Left lung (tissue), 14 donors: ENCODE measurements at places on chromosomes 11 and 22. TPM values are rescaled to one million over a fixed set of nuclear protein-coding genes. Genes with fewer than 3 reads are reported as not detected.

DNA sequence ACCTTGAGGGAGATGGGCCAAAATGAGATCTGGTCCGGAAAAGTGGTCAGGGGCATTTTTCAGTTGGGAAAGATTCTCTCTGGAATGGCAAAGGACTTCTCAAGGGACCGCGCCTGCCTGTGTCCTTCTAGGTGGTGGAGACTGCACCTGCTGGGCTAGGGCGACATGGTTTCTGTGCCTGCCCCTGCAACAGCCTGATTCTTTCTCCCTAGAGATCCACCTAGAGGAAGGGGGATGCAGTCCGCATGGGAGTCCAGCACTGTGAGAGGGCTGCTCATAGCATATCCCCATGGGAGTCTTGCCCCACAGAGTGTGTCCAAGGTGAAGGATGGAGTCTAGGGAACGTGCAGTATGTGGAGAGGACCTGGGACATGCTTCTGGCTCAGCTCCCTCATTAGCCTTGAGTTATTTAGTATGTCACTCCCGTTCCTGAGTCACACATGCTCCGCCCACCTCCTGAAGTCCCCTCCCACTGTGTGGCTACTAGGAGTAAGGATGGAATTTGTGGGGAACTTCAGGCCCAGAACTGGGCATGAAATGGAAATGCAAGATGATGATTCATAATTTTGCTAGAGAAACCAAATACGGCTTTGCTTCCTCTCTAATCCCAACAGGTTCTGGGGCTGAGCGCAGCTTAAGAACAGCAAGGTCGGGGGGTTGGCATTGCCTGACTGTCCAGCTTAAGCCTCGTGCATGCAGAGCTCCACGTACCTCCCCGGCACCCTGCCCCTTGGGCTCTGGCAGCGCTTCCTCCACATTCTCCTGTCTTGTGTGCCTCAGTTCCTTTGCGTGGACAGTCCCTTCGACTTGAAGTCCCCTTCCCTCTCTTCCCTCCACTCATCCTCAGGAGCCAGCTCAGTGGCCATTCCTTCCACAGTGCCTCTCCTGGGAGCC lies 35.0 kb downstream of the GRIK4 start:
- H3K4me1 ChIP-seq: peaks cover 6% of the 10 kb centered on the region
- H3K27me3 ChIP-seq: no peaks in the 10 kb centered on the region
- no peak for DNase-seq
- H3K27ac ChIP-seq: peak overlapping the region; percentile 26
- no peak overlapping the region for H3K4me3 ChIP-seq

DNA sequence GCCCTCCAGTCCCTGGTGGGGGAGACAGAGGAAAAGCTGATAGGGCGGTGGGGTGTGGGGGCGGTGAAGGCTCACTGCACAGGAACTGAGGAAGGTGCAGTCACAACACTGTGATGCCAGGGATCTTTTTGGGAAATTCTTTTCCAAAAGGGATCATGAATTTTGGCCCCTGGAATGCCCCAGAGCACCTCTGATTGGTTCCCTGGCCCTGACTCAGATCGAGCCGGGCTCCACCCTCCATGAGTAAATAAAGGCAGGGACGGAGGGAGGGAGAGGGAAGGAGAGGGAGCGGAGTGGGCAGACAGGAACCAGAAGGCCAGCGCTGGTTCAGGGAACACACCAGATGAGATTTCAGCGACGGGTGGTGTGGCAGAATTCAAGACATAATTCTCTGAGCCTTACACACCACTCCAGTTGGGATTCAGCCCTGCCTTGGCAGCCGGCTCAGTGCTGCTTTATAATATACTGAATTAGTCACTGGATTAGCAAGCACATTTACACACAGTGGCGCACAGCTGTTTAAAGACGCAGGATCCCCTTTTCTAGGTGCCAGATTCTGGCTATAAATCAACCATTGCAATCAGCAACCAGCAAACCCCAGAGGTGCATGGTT lies 80.3 kb downstream of the ETS1 start:
- H3K4me3 ChIP-seq: peak overlapping the region; percentile 2
- DNase-seq: peak; percentile 81
- no peaks in the 10 kb centered on the region for H3K27me3 ChIP-seq
- H3K27ac ChIP-seq: peak overlapping the region; percentile 83

GRCh38 chr11:10476342-10476741 lies 21.3 kb downstream of the AMPD3 start:
- no peaks in the 10 kb centered on the region for H3K27me3 ChIP-seq
- no peaks in the 10 kb centered on the region for H3K4me1 ChIP-seq
- H3K27ac ChIP-seq: peak overlapping the region; percentile 40
- H3K4me3 ChIP-seq: no peak overlapping the region
- DNase-seq: no peak

DNA sequence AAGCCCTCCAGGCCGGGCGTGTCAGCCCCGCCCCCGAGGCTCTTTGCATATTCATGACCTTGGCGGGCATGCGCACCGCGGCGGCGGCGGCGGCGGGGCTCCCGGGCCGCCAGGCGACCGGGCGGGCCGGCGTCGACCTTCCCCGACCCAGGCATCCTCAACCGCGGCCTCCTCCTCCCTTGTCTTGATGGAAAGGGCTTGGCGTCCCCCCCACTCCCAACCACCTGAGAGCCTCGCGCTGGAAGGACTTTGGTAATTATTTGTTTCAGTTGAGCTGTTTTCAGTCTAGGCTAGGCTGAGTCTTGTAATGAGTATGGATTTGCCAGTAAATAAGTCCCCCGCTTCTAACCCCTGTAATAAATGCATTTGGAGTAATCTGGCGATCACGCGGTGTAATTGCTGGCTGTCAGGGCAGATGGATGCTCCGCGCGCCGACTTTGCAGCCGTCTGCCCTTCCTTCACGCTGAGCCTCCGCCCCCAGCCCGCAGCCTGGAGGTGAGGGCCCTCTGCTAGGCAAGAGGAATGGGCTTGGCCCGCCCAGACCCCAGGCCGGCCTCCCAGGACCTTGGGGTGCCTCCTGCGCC lies 25.2 kb downstream of the FLRT1 start:
- DNase-seq: peak; percentile 39
- H3K27ac ChIP-seq: no peak overlapping the region
- H3K27me3 ChIP-seq: peaks cover 46% of the 10 kb centered on the region
- H3K4me3 ChIP-seq: peak overlapping the region; percentile 10
- H3K36me3 ChIP-seq: no peaks in the 10 kb centered on the region

- no peak overlapping the region for H3K27ac ChIP-seq
- peaks cover 4% of the 10 kb centered on the region for H3K36me3 ChIP-seq
- no peak for DNase-seq
- H3K27me3 ChIP-seq: no peaks in the 10 kb centered on the region
Observed at GRCh38 chr11:125627236-125627910, 2.4 kb downstream of the CHEK1 start.

- no peak overlapping the region for H3K27ac ChIP-seq
- H3K27me3 ChIP-seq: no peaks in the 10 kb centered on the region
- no peak for DNase-seq
- no peak overlapping the region for H3K4me3 ChIP-seq
- H3K4me1 ChIP-seq: no peaks in the 10 kb centered on the region
- H3K36me3 ChIP-seq: no peaks in the 10 kb centered on the region
Observed at GRCh38 chr11:28400331-28401100, 292.3 kb downstream of the METTL15 start.

DNA sequence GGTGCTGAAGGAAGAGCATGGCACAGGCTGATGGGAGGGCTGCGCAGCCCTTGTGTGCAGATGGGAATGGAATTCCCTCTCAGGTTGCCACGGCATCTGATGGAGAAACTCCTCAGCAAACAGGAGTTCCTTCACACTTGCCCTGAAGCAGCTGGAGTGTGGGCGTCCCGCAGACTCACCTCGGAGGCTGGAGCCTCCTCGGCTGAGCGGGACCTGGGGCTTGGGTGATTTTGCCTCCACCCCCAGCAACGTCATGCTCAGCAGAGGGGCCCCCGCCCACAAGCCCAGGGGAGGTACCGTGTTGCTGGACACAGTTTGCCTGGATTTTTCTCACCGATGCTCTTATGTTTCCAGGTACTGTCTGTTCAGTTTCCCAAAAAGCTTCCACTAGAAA lies 63.4 kb downstream of the MYO7A start:
- no peak for DNase-seq
- no peaks in the 10 kb centered on the region for H3K36me3 ChIP-seq
- peaks cover 5% of the 10 kb centered on the region for H3K27me3 ChIP-seq

DNA sequence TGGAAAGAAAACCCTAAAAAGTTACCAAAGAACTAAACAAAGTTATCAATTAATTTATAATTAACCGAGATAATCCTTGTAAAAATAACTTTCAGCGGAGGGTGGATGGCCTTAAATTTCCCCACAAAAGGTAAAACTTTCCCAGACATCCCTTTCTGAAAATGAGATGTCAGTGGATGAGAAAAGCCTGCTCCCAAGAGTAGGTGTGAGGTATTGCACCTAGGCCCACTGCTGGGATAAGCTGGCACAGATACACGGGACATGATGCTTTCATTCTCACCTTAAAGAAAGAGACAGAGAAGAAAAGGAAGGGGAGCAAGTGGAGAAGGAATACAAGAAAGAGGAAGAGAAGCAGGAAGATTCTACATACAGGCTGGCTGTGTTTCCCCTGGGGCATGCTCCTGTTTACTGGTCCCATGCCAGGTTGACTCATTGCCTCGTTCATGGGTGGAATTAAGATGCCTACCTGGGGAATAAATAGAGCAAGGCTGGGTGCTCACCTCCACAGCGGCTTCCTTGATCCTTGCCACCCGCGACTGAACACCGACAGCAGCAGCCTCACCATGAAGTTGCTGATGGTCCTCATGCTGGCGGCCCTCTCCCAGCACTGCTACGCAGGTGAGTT lies at the start of gene SCGB2A2:
SCGB2A2 (plus strand) TSS at position 505 of the 625 bp plus-strand sequence; CDS start at position 564, 59 bp downstream.
- H3K27me3 ChIP-seq: no peaks in the 10 kb centered on the region
- H3K36me3 ChIP-seq: no peaks in the 10 kb centered on the region
- DNase-seq: no peak

- H3K4me3 ChIP-seq: no peak overlapping the region
- no peaks in the 10 kb centered on the region for H3K27me3 ChIP-seq
- H3K4me1 ChIP-seq: peaks cover 7% of the 10 kb centered on the region
- H3K36me3 ChIP-seq: no peaks in the 10 kb centered on the region
- DNase-seq: peak; percentile 34
Observed at GRCh38 chr11:405323-405953, 9.4 kb downstream of the SIGIRR start.

- H3K27me3 ChIP-seq: no peaks in the 10 kb centered on the region
- no peak for DNase-seq
- no peaks in the 10 kb centered on the region for H3K4me1 ChIP-seq
- H3K4me3 ChIP-seq: no peak overlapping the region
- no peaks in the 10 kb centered on the region for H3K36me3 ChIP-seq
- no peak overlapping the region for H3K27ac ChIP-seq
Observed at GRCh38 chr11:31960126-31960525, 130.7 kb upstream of the RCN1 start.

- peaks cover 61% of the 10 kb centered on the region for H3K27me3 ChIP-seq
- no peak for DNase-seq
- no peaks in the 10 kb centered on the region for H3K36me3 ChIP-seq
- no peak overlapping the region for H3K4me3 ChIP-seq
- no peak overlapping the region for H3K27ac ChIP-seq
- peaks cover 10% of the 10 kb centered on the region for H3K4me1 ChIP-seq
Observed at GRCh38 chr22:36818010-36818642, 1.3 kb upstream of the PVALB start.

DNA sequence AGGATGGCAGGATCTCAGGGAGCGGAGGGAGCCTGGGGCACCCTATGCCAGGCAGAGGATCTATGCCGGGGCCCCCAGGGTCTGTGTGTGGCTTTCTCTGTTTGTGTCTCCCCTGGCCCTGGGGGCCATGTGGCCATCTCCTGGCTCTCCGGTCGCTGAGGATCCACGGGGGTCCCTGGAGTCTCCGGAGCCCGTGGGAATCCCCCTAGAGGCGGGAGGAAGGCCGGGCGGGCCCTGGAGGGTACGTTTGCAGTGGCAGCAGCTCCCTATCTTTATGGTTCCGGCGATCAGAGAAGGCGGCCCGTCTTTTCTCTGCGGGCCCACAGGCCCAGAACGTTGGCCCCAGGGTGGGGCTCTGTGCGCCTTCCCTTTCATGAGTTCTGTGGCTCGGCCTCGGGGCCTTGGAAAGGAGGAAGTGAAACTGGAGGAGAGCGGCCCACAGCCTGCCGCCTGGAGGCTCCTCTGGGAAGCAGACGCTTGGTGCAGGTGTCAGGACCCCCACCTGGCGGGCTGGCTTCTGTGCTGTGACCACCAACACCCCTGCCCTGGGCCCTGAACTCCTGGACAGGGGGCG lies 82.1 kb downstream of the KCNQ1 start:
- no peak overlapping the region for H3K27ac ChIP-seq
- H3K36me3 ChIP-seq: no peaks in the 10 kb centered on the region
- no peaks in the 10 kb centered on the region for H3K4me1 ChIP-seq
- peak; percentile 80 for DNase-seq
- no peaks in the 10 kb centered on the region for H3K27me3 ChIP-seq
- H3K4me3 ChIP-seq: no peak overlapping the region

GRCh38 chr11:11009179-11009578 lies 151.3 kb upstream of the ZBED5 start:
- H3K4me1 ChIP-seq: no peaks in the 10 kb centered on the region
- H3K27ac ChIP-seq: no peak overlapping the region
- no peaks in the 10 kb centered on the region for H3K36me3 ChIP-seq
- H3K4me3 ChIP-seq: no peak overlapping the region

DNA sequence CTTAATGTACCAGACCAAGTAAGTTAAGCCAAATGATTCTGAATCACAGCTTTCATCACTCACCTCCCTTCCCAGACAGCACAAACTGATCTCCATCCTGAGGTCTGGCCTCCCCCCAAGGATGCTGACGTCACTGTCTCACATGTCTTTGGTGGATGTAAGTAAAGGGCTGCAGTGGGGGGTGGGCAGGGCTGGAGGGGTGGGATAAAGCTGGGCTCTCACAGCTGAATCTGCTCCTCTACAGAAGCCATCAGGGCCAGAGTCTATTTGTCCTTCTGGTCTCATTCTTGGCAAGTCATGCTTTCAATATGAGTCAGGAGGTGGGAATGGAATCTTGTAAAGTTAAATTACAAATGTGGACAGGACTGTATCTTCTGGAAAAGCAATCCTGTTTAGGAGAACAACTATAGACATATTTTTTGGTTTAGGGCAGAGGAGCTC lies 32.7 kb downstream of the P4HA3 start:
- H3K4me3 ChIP-seq: no peak overlapping the region
- no peaks in the 10 kb centered on the region for H3K27me3 ChIP-seq
- H3K27ac ChIP-seq: no peak overlapping the region
- no peaks in the 10 kb centered on the region for H3K36me3 ChIP-seq

- H3K4me3 ChIP-seq: no peak overlapping the region
- no peaks in the 10 kb centered on the region for H3K36me3 ChIP-seq
- DNase-seq: no peak
Observed at GRCh38 chr11:109443052-109443451, 21.1 kb downstream of the C11orf87 start.

The IFITM5 gene
- total RNA-seq: not detected

The SAA4 gene
- 3.7 TPM for total RNA-seq

The CALCB gene
- total RNA-seq: 0.17 TPM

The CHRM4 gene
- total RNA-seq: not detected

The BAD gene
- total RNA-seq: 58.8 TPM

The LRRC4C gene
- total RNA-seq: 0.73 TPM
